Immature natural killer cell (primary cell): ENCODE measurements at places on chromosomes 2 and 18.

DNA sequence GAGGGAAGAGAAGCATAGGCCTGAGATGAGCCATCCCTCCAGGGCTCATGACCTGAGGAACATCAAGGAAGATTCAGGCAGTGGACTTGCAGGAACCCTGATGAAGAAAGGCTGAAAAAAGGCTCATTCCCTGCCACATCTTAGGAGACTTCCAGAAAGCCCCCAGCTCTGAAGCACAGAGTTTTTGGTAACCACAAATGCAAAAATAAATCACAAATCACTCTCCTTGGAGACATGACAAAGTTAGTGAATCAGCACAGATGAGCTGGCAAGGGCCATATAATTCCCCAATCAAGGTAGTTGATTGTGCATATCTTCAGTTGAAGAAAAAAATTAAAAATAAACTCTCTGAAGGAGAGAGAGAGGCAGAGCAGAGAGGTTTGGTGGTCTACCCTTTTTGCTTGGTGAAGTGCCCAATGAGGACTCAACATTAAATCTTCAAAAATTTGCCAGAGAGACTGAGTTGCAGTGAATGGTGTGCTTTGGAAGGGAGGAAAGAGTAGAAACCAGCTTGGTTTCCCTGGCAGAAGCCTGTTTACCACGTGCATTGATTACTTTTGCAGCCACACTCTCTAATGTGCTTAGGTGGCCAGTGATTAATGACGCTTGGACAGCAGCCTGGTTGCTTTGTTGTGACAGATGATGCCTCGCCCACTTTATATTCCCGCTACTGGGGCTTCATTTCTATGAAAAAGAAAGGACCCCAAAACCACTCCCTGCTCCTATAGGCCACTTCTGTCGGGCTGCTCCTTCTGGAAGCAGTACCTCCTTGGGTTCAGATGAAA, 257.4 kb upstream of the SLC14A2 start:
- no peaks in the 10 kb centered on the region for H3K4me1 ChIP-seq
- H3K27ac ChIP-seq, result no peak overlapping the region
- DNase-seq, result no peak
- no peak overlapping the region for H3K4me3 ChIP-seq

DNA sequence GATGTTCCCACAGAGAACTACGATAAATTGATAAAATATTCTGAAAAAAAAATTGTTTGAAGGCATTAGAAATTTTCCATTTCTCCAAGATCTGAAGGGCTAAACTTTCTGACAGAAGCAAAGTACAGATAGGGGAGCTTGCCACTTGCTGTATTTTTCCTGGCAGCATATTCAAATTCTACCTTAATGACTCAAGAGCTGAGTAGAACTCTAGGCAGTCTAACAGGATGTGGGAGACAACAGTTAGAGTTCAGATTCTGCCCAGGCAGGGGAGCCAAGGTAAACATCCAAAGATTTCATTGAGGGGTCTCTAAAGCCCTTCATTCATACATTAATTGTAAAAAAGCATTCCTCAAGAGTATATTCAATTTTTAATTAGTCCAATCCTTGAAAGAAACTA, 46.0 kb upstream of the RIT2 start:
- H3K27me3 ChIP-seq, result peaks cover 2% of the 10 kb centered on the region
- no peaks in the 10 kb centered on the region for H3K36me3 ChIP-seq
- H3K27ac ChIP-seq, result no peak overlapping the region
- DNase-seq, result no peak
- H3K4me1 ChIP-seq, result no peaks in the 10 kb centered on the region

- H3K4me3 ChIP-seq, result no peak overlapping the region
- DNase-seq, result no peak
- H3K36me3 ChIP-seq, result no peaks in the 10 kb centered on the region
- H3K4me1 ChIP-seq, result no peaks in the 10 kb centered on the region
Measured at GRCh38 chr18:69186162-69186561, 214.5 kb upstream of the DOK6 start.

DNA sequence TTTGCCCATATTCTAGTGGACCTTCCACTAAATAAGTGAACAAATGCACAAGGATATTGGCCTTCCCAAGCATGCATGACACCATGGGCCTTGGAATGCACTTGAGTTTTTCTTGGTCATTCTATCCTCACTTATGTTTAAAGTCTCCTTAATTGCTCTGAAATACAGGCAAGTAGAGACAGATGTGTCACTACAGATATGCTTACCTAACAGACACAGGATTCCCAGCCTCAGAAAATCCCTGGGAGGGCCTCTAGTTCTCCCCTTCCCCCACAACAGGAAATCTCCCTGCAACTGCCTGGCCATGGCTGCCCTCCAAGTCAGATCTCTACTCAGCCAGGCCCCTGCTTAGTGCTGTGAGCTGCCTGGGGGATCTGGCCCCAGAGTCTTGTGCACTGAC, 445.2 kb downstream of the IRS1 start:
- H3K27ac ChIP-seq, result no peak overlapping the region
- H3K36me3 ChIP-seq, result no peaks in the 10 kb centered on the region
- no peaks in the 10 kb centered on the region for H3K27me3 ChIP-seq
- no peak for DNase-seq
- no peaks in the 10 kb centered on the region for H3K4me1 ChIP-seq

- peaks cover 10% of the 10 kb centered on the region for H3K27me3 ChIP-seq
- DNase-seq, result peak; percentile 43
- peaks cover 98% of the 10 kb centered on the region for H3K4me1 ChIP-seq
- H3K36me3 ChIP-seq, result peaks cover 10% of the 10 kb centered on the region
- peak overlapping the region; percentile 95 for H3K27ac ChIP-seq
Measured at GRCh38 chr2:68771211-68771751, 36.7 kb downstream of the ARHGAP25 start.
